ENCODE measurements at places on chromosomes 4 and X. TPM values are rescaled to one million over a fixed set of nuclear protein-coding genes. Genes with fewer than 3 reads are reported as not detected.

DNA sequence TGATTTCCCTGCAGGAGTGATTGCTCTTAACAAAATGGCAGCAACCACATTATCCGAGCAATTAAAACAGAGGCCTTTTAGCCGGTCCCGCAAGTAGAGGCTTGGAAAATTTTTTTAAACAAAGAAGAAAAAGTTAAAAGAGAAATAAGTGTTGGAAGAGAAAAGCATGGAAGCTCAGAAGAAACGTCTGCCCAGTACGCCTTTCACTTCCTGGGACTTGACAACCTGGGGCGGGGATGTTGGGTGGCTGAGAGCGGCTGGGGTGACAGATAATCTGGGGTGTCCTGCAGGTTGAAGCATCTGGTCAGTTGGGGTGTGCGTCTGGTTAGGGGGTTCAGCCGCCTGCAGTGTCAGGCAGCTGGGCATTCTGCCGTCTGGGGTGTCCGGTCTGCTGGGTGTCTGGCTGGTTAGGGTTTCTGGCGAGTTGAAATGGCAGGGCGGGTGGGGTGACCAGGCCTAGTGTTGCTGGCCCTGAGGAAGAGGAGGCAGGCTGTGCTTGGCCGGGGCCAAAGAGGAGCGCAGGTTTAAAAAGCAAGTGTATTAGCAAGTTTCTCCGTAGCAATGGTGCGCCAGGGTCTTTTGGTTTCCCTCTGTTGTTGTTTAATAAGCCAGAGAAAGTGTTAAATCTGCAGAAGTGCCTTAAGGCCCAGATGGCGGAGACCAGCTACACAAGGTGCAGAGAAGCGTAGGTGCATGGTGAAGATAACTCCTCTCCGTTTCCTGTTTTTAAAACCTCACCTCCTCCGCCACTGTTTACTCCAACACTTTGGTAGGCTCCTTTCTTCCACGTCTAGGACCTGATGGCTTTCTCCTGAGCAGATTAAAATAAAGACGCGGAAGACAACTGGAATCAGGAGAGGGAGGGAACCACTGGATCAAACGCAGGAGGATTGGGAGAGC lies 5.6 kb downstream of the HAND2 start:
- no peaks in the 10 kb centered on the region for H3K36me3 ChIP-seq
- peaks cover 95% of the 10 kb centered on the region for H3K27me3 ChIP-seq
- peak; percentile 31 for DNase-seq
- peak overlapping the region; percentile 67 for H3K4me3 ChIP-seq
- no peaks in the 10 kb centered on the region for H3K4me1 ChIP-seq

The UNC5C gene
- not detected for total RNA-seq

GRCh38 chr4:7381221-7381889 lies 53.4 kb downstream of the PSAPL1 start:
- H3K4me3 ChIP-seq, result no peak overlapping the region
- DNase-seq, result no peak
- H3K4me1 ChIP-seq, result no peaks in the 10 kb centered on the region
- H3K27me3 ChIP-seq, result no peaks in the 10 kb centered on the region
- no peaks in the 10 kb centered on the region for H3K36me3 ChIP-seq
- H3K27ac ChIP-seq, result no peak overlapping the region

GRCh38 chrX:70549429-70549828 lies 104.8 kb downstream of the DLG3 start:
- H3K27me3 ChIP-seq, result no peaks in the 10 kb centered on the region
- H3K4me1 ChIP-seq, result no peaks in the 10 kb centered on the region
- H3K4me3 ChIP-seq, result no peak overlapping the region

DNA sequence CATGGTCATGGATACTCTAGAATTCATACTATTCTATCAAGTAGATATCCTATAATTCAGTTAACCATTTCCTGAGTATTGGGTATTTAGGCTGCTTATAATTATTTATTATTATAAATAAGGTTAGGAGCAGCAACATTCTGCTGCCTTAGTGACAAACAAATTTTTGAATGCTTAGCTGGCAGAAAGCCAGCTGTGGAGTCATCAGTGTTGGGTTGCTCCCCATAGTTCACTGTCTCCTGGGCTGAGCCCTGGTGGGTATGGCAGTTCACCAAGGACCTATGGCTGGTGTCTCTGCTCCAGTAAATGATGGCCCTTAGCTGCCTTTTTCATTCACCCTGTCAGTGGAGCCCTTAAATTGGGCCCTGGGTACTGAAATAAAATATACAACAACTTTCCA lies 61.8 kb downstream of the SMARCA5 start:
- H3K27me3 ChIP-seq, result no peaks in the 10 kb centered on the region
- no peak overlapping the region for H3K27ac ChIP-seq
- H3K36me3 ChIP-seq, result no peaks in the 10 kb centered on the region
- no peak for DNase-seq
- no peak overlapping the region for H3K4me3 ChIP-seq
- H3K4me1 ChIP-seq, result no peaks in the 10 kb centered on the region

DNA sequence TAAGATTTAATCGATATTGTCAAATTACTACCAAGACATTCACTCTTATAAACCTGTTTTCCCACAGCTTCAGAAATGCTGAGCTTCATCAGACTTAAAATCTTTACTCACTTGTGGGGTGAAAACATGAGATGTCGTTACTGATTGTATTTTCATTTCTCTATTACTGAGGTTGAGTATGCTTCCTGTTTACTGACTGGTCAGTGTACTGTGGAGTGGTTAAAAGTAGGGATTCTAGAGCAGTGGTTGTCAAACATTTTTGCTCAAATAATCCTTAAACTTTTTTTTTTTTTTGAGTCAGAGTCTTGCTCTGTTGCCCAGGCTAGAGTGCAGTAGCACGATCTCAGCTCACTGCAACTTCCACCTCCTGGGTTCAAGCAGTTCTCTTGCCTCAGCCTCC lies 50.3 kb downstream of the NSUN7 start:
- H3K27ac ChIP-seq, result no peak overlapping the region
- H3K4me1 ChIP-seq, result no peaks in the 10 kb centered on the region
- H3K36me3 ChIP-seq, result no peaks in the 10 kb centered on the region
- H3K27me3 ChIP-seq, result no peaks in the 10 kb centered on the region
- H3K4me3 ChIP-seq, result no peak overlapping the region

The ODAPH gene
- total RNA-seq, result not detected

The NPY1R gene
- total RNA-seq, result 24.0 TPM

DNA sequence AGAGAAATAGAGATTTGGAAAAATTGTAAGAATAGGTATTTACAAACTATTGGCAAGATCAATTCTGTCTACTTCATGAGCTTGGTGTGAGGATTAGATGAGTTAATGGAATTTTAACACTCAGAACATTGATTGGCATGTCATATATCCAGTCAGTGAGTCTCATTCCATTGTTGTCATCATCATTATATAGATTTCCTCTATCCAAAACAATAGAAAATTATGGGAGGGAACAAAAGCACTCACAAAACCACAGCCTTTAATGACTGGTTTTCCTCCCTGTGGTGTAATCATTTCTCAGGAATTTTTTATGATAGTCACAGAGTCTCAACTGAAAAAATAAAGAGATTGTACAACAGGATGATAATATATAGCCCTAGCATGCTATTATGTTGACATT lies 21.1 kb downstream of the KLHL5 start:
- H3K27me3 ChIP-seq, result no peaks in the 10 kb centered on the region
- H3K27ac ChIP-seq, result no peak overlapping the region
- no peak for DNase-seq

DNA sequence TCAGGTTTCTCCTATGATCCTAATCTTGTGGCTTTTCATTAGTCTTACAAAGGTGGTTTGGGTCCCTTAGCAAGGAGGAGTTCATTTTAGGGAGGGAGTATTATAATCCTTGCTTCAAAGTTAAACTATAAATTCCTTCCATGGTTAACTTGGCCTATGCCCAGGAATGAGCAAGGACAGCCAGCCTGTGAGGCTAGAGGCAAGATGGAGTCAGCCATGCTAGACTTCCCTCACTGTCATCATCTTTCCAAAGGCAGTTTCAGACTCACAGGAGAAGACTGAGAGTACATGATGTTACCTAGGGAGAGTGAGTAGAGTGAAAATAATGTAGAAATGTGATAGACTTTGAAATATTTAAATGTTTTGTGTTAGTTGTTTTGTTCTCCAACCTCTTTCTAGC lies 192.3 kb downstream of the GPAT3 start:
- no peak for DNase-seq
- H3K4me3 ChIP-seq, result no peak overlapping the region
- no peaks in the 10 kb centered on the region for H3K27me3 ChIP-seq
- peaks cover 8% of the 10 kb centered on the region for H3K36me3 ChIP-seq
- H3K4me1 ChIP-seq, result no peaks in the 10 kb centered on the region

The CLIC2 gene
- 0.98 TPM for total RNA-seq

The MAGEA2B gene
- not detected for total RNA-seq

GRCh38 chr4:81454948-81455347 lies 16.8 kb downstream of the RASGEF1B start:
- H3K36me3 ChIP-seq, result no peaks in the 10 kb centered on the region
- H3K4me3 ChIP-seq, result no peak overlapping the region
- H3K27me3 ChIP-seq, result no peaks in the 10 kb centered on the region
- no peak for DNase-seq
- H3K27ac ChIP-seq, result no peak overlapping the region

The ZAR1 gene
- total RNA-seq, result 0.61 TPM

The SPINK2 gene
- total RNA-seq, result 1.8 TPM

- H3K36me3 ChIP-seq, result peaks cover 5% of the 10 kb centered on the region
- DNase-seq, result no peak
- no peaks in the 10 kb centered on the region for H3K27me3 ChIP-seq
These were observed 102.1 kb upstream of the MID1IP1 start for GRCh38 chrX:38699121-38699520.

The UBA1 gene
- total RNA-seq, result 421 TPM

DNA sequence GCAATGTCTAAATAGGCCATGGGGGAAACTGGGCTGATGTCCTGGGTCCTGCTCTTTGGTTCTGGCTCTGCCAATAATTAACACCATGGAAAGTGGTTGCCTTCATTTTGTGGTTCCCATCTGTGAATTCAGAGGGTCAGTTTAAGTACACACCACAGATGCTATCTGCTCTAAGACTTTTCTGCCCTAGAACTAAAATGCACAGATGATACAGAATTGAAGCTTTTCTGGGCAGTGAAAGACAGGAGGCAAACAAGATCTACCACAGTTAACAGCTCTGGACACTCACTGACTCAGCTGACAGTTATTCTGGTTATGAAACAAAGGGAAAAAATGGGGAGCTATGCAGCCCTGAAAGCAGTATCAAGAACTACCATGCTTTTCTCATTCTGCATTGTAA lies 37.3 kb downstream of the APBB2 start:
- no peak overlapping the region for H3K4me3 ChIP-seq
- H3K36me3 ChIP-seq, result no peaks in the 10 kb centered on the region
- peaks cover 9% of the 10 kb centered on the region for H3K4me1 ChIP-seq
- no peak for DNase-seq
- no peaks in the 10 kb centered on the region for H3K27me3 ChIP-seq

The PPEF1 gene
- 0.15 TPM for total RNA-seq

GRCh38 chr4:1959104-1959384 lies 49.7 kb downstream of the NELFA start:
- H3K27me3 ChIP-seq, result no peaks in the 10 kb centered on the region
- H3K36me3 ChIP-seq, result peaks cover 89% of the 10 kb centered on the region
- H3K4me1 ChIP-seq, result no peaks in the 10 kb centered on the region
- DNase-seq, result no peak
- H3K4me3 ChIP-seq, result no peak overlapping the region
- no peak overlapping the region for H3K27ac ChIP-seq

- DNase-seq, result peak; percentile 60
- no peak overlapping the region for H3K27ac ChIP-seq
- H3K27me3 ChIP-seq, result no peaks in the 10 kb centered on the region
- 0 out of 3 replicates have a peak, but pooled peaks cover 1% of the 10 kb centered on the region for H3K36me3 ChIP-seq
These were observed 833.6 kb upstream of the AGA start for GRCh38 chr4:178275671-178276360.

- no peaks in the 10 kb centered on the region for H3K27me3 ChIP-seq
- no peak for DNase-seq
- no peaks in the 10 kb centered on the region for H3K4me1 ChIP-seq
- no peak overlapping the region for H3K27ac ChIP-seq
These were observed 200.3 kb upstream of the NHS start for GRCh38 chrX:17174671-17175070.
